ENCODE measurements at places on chromosomes 2 and 18. TPM values are rescaled to one million over a fixed set of nuclear protein-coding genes. Genes with fewer than 3 reads are reported as not detected.

DSC2 gene
- 0.91 TPM for polyA plus RNA-seq

OTX1 gene
- polyA plus RNA-seq, result 0.24 TPM

SLC1A4 gene
- polyA plus RNA-seq, result 15.3 TPM

REG3G gene
- 3.0 TPM for polyA plus RNA-seq

CHPF gene
- 49.8 TPM for polyA plus RNA-seq

NEU4 gene
- 0.17 TPM for polyA plus RNA-seq

CDC42EP3 gene
- polyA plus RNA-seq, result 7.0 TPM

GREB1 gene
- 2.3 TPM for polyA plus RNA-seq

ZNF519 gene
- polyA plus RNA-seq, result 1.4 TPM

ALK gene
- polyA plus RNA-seq, result 0.60 TPM

ROCK2 gene
- 23.0 TPM for polyA plus RNA-seq

MFSD2B gene
- 0.03 TPM for polyA plus RNA-seq

CHRNG gene
- not detected for polyA plus RNA-seq

RNF149 gene
- polyA plus RNA-seq, result 48.5 TPM

FBXO15 gene
- polyA plus RNA-seq, result 5.7 TPM

BCL11A gene
- polyA plus RNA-seq, result 6.2 TPM

NGEF gene
- 10.1 TPM for polyA plus RNA-seq

CCL20 gene
- polyA plus RNA-seq, result 0.80 TPM

MAB21L4 gene
- polyA plus RNA-seq, result 0.10 TPM

CFAP210 gene
- polyA plus RNA-seq, result not detected

RAD51AP2 gene
- polyA plus RNA-seq, result 0.20 TPM

GPBAR1 gene
- 2.1 TPM for polyA plus RNA-seq

ATP8B1 gene
- 4.7 TPM for polyA plus RNA-seq

MAP3K19 gene
- polyA plus RNA-seq, result not detected

FBXO41 gene
- polyA plus RNA-seq, result 3.7 TPM

IL1RL2 gene
- polyA plus RNA-seq, result 1.5 TPM

SRD5A2 gene
- not detected for polyA plus RNA-seq

DHRS9 gene
- polyA plus RNA-seq, result 0.09 TPM

REG1A gene
- not detected for polyA plus RNA-seq

GPR148 gene
- polyA plus RNA-seq, result not detected

SPDYA gene
- polyA plus RNA-seq, result 0.13 TPM

SPTBN1 gene
- 72.9 TPM for polyA plus RNA-seq

TWSG1 gene
- 14.5 TPM for polyA plus RNA-seq

CRIM1 gene
- polyA plus RNA-seq, result 12.4 TPM

HOXD13 gene
- polyA plus RNA-seq, result not detected

ROCK1 gene
- polyA plus RNA-seq, result 15.9 TPM

EPHA4 gene
- 3.8 TPM for polyA plus RNA-seq

ADD2 gene
- 0.72 TPM for polyA plus RNA-seq

OXER1 gene
- polyA plus RNA-seq, result 5.2 TPM
